Amniotic epithelial cell (primary cell): ENCODE measurements at places on chromosomes 7 and 10.

DNA sequence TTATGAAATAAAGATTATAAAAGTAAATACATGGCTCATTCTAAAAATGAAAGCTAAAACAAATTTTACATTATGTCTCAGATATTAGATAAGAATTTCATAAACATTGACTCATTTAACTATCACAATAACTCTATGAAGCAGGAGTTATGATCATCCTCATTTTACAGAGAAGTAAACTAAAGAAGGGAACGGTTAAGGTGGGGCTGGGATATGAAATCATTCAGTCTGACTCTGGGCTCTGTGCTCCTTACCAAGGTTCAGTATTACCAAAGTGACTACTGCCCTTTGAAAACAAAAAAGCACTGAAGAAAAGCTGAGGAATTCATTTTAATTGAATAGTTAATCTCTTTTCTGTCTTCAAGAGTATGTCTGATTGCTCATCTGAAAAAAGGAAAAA lies 22.1 kb upstream of the CUBN start:
- DNase-seq = peak; percentile 19

- DNase-seq = no peak
These were observed 62.2 kb downstream of the KCNMA1 start for GRCh38 chr10:77575271-77576006.

- DNase-seq = no peak
These were observed 26.4 kb upstream of the SVOPL start for GRCh38 chr7:138727336-138728099.

DNA sequence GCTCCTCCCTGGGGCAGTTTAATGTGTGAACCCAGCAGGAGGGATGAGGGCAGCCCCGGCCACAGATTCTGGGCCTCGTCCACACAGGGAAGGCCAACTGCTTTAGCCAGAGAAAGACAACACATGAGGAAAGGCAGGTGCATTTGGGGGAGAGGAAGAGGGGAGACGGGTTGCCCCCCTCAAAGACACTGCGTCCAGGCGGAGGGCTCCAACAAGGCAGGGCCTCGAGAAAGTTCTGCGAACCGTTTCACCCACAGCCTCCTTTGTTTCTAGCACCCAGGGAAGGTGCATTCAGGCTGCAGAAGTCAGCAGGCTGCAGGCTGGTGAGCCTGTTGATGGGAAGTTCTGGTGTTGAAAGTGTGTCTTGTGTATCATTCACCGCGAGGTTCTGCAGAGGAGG lies 10.1 kb downstream of the FOXL3 start:
- no peak for DNase-seq

DNA sequence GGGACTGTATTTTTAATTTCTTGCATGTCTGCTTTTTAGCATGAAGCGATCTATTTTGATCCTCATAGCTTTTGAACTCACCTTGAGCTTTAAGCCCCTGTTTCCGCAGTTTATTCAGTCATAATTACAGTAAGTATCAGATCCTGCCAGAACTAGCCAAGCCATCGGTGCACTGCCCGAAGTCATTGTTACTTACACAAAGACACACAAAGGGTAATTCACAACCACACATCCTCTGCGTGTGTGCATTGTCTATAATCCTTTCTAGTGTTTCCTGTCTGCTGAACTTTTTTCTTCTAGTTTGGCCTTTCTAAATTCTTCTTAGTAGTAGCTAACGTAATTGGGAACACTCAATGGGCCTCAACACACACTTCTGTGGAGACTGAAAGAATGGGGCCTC lies 133.0 kb downstream of the SFMBT2 start:
- DNase-seq = no peak

DNA sequence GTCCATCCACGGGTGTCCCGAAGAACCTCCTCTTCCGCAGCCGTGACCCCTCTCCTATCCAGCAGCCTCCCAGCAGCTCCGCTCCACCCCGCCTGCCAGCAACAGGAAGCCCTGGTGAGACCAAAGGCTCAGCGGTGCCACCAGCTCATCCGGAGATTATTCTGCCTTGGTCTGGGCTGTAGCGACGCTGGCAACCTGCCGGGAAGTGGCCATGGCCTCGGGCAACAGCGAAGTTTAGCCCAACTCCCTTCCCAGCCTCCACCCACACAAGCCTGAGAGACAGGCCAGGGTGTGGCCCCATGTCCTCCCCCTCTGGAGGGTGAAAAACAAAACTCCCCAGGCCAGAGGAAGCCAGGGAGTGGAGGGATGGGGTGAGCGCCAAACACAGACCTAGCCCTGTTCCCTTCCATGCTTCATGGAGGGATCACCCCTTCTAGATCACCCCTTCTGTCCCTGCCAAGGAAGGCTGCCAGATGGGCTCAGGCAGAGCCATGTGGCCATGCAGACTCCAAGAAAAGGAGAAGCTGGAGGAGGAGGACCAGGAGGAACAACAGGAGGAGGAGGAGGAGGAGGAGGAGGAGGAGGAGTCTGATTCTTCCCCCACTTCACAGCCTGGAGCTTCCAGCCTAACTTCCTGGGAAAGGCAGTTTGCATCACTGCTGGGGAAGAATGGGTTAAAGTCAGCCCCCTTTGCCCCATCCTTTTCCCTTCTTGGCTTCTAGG lies 918 bp downstream of the CALHM2 start:
- DNase-seq = no peak

- no peak for DNase-seq
These were observed 8.5 kb downstream of the AHR start for GRCh38 chr7:17307000-17307399.

DNA sequence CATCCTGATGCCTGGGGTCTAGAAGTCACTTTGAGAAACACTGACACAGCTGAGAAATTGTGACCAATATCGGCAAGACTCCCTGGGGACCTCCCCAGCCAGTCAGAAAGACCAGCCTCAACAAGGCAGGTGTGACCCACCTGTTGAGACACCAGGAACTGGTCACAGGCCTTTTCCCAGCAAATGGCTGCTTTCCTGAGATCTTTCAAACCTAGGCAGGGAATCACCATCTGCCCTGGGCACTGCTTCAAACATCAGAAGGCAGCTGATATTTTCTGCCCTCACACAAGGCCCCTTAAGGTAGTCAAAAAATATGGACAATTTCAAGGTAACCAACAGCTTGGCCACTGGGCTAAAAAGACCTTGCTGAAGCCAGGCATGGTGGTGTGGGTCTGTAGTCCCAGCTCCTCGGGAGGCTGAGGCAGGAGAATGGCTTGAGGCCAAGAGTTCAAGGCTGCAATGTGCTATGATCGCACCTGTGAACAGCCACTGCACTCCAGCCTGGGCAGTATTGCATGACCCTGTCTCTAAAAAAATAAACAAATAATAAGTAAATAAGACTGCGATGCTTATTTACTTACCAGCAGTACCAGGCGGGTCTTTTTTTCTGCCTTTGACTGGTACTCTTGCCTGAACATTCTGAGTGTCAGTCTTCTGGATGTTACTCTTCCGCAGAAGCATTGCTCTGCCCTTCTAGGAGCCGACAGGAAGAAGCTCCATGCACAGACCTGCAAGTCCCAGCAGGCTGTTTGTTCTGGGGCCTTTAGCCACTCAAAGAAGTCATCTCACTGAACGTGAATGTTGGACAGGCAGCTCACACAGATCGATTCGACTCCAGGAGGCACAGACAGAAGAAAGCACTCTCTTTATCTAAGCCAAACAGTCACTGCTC lies 59.7 kb downstream of the SORBS1 start:
- no peak for DNase-seq

DNA sequence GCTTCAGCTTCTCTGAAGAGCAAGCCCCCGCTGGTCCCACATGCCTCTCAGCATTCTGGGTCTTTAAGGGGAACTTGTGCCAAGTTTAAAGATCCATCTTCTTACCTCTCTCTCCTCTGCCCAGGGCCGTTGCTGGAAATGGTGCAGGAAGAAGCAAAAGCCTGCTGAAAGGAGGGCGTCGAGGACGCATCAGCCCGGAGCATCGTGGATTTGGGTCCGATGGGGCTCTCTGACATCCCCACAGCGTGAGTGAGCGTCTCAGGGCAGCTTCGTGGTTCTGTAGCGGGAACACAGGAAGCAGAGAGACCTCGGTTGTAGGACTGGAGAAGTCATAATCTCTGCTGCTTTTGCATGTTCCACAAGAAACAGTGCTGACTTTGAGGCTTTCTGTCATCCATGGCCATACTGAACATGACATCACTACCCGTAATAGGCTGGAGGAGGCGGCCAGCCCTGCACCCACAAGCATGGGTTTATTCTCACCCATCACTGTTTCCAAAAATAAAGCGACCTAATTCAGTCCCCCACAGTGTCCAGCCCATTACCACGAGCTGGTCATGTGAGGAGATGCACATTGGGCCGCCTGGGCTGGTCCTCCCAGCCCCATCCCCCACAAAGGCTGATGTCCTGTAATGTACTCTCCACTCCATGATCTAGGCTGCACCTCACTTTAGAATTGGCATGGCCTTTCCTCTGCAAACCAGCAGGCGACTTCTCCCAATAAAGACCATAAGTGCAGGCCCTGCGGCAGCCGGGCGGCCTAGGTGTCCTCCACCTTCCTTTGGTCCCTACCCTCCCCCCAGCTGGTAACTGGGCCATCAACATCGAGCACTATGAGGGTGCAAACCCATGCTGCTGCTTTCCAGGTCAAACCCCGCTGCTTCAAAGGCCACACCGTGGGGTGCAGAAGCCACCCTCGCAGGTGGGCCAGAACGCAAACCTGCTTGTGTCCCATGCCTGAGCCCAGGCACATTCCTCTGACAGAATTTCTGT lies 276.9 kb downstream of the TNS3 start:
- DNase-seq = no peak

DNA sequence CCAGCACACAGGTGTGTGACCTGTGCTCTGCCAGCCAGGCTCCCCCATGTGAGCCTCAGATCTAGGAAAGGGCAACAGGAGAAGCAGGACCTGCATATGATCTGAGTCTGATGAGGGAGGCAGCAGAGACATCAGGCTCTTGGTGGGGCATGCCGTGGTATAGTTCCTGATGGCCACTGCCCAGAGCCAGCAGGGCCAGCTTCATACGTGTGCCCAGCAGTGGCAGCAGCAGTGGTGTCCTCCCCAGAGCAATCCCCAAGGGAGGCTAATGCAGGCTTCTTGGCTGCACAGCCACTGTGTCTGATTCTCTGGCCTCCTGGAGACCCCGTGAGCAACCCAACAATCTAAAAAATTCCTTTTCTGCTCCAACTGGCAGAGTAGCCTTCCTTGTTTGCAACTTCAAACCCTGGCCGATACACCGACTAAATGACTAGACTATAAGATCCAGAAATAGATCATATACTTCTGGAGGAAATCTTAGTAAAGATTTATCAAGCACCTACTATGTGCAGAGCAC lies 230.6 kb upstream of the ZMIZ1 start:
- no peak for DNase-seq

DNA sequence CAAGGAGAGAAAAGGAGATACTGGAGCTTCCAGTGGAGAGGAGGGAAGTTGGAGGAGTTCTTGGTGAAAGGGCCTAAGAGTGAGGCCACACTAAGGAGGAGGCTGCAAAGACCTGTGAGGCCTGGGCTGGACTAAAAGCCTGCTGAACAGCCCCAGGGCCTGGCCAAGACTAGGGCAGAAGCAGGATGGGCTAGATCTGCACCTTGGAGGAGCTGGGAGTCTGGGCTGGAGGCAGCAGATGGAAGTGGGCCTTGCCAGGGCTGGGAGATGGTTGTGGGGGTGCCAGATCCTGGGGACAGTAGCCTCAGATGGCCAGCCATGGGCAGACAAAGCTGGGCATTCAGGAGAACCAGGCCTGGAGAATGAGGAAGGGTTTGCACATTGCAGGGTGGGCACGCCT lies 6.5 kb upstream of the PURB start:
- no peak for DNase-seq

- DNase-seq = no peak
These were observed 14.8 kb upstream of the ZC3HAV1 start for GRCh38 chr7:139124084-139124914.

GRCh38 chr7:128053023-128053422 lies 21.8 kb upstream of the LRRC4 start:
- DNase-seq = no peak

GRCh38 chr10:83612050-83612449 lies 527.3 kb upstream of the GHITM start:
- peak; percentile 76 for DNase-seq

DNA sequence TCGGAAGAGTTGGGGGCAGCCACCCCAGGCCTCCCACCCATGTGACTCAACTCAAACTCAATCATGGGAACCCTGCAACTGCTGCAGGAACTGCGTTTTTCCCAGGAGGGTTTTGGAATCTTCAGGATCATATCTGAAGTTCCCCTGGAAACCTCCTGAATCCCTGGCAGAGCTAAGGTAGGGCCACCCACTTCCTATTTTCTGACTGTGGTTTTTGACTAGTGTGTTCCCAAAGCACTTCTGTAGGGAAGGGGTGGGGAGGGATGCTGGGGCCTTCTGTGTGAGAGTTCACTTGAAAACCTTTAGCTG lies 127.6 kb upstream of the UNC5B start:
- DNase-seq = no peak

DNA sequence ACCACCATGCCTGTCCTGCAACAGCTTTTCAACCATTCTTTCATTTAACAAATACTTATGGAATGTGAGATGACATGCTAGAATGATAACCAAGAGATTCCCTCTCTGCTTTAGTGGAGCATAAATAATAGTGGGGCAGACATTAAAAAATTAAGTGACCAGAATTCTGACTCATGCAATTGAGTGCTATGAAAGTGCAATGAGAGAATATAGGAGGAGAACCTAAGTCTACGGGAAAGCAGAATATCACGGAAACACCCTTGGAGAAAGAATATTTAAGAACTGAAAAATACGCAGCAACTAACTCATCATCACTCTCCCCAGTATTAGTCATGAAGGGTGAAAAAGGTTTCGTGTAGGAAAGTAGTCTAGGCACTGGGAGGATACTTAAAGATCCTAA lies 7.1 kb downstream of the KIF5B start:
- DNase-seq = peak; percentile 63

- no peak for DNase-seq
These were observed 20.4 kb downstream of the GRID2IP start for GRCh38 chr7:6530626-6531491.

DNA sequence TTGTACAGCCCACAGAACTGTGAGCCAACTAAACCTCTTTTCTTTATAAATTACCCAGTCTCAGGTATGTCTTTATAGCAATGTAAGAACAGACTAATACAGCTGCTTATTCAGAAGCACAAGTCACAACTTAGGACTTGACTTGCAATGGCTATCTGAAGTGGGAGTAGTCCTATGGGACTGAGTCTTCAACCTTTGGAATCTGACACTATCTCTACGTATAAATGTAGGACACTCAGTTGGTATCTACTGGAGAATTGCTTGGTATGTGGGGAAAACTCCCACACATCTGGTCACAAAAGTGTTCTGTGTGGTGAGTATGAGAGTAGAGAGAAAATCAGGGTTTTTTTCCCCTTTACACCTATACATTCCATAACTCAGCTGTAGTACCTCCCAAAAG lies 12.3 kb upstream of the PANK1 start:
- peak; percentile 31 for DNase-seq

DNA sequence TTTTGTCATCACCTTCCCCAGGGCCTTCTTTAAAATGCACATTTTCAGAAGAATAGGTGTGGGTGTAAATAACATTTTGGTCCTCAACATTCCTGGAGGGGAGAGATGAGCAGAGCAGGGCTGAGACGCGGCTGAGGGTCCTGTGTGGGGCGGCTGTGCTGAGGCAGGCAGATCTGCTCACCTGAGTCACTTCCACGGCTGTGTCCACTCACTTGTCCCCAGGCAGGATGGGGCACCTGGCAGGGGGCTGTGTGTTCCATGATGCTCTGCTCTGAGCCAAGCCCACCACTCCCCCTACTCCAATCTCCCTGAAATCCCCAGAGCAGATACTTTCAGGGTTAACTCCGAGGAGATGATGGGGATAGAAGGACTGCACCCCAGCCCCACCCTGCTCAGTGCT lies 93.8 kb downstream of the GLRX3 start:
- DNase-seq = no peak
